ENCODE measurements at places on chromosomes 16 and 17. TPM values are rescaled to one million over a fixed set of nuclear protein-coding genes. Genes with fewer than 3 reads are reported as not detected.

Gene SLC38A8
- not detected for total RNA-seq

Gene OTOP2
- not detected for total RNA-seq

Gene CDR2L
- 69.2 TPM for total RNA-seq

Gene LSM12
- 42.2 TPM for total RNA-seq

Gene SEZ6
- total RNA-seq = not detected

Gene SKAP1
- 11.9 TPM for total RNA-seq

DNA sequence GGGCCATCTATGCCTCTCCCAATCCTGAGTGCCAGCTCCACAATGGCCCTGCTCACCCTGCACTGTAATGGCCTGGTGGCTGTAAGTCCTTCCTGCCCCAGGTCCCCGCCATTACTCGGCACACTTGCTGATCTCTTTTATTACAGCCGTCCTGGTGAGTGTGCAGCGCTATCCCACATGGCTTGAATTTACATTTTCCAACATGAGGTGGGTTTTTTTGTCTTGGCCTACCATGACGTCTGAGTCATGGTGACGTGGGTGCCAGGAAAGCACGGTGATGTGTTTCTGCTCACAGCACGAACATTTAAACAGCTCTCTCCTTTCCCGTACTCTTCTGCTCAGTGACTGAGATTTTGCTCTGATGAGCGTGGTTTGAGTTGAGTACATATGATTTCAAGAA lies 55.2 kb upstream of the FOXF1 start:
- no peak for DNase-seq

DNA sequence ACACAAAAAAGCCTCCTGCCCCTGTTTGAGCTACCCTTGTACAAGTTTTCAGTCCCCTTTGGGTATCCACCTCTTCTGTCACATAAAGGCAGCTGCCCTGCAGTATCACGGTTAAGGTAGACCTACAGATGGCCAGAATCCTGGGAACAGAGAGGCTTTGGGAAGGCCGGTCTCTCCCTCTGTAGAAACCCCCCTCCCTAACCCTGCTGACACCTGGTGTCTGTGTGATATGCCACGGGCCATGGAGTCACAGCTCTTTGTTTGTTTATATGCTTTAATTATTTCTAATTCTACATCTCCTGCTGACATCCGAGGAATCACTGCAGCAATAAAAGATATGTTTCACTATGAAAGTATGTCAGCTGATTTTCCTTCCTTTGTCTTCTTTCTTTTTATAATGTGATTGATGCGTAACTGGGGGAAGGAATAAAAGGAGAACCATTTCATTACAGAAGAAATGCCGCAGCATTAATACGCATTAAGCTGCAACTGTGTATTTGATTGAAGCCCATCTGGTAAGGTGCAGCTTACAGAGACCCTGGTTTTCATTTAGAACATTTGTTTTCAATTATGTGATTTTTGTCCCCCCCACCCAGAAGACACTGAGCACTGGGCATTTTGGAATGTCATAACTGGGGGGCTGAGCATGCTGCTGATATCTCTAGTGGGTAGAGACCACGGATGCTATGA lies 142.1 kb downstream of the SLC39A11 start:
- no peak for DNase-seq

DNA sequence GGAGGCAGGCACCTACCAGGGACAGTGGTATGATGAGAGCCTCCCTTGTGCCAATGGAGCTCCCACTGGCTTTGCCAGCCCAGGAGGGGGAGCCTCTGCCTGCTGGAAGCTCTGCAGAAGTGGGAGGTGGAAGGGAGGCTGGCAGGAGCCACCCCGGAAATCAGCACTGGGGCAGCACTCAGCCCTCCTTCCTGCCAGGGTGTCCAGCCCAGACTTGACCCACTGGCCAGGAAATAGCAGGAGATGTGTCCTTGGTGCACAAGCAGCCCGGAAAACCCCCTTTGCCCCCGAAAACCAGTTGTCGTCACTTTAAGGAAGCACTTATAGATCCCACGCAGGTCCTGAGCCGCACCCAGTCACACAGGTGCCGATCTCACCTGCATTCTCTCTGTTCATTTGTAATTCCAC lies 49.3 kb upstream of the CACNG4 start:
- peak; percentile 11 for DNase-seq

DNA sequence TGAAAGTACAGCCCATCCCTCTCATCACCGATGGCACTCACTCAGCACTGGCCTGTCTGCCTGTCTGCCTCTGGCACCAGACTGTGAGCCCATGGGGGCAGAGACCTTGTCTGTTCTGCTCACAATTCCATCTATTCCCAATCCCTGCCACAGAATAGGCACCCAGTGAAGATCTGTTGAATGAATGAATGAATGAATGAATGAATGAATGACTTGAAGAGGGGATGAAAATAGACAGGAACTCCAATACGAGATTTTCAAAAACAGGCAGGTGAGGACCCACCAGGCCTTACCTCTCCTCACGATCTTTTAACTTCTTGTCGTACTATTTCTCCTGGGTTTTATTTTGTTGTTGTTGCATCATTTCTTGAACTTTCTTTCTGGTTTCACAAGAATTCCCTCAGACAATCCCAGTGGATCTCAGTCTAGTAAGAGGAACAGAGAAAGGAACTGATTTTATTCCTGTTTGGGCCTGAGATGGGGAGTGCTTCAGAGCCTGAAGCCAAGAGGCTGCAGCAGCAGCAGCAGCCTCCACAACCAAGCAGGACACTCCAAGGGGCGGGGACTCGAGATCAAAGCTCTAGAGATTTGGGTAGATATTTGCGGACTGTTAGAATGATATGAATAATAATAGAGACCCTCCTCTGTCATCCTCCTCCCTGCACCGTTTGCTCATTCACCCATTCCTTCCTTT lies 17.7 kb downstream of the KRT9 start:
- no peak for DNase-seq

- peak; percentile 52 for DNase-seq
Measured at GRCh38 chr16:69610356-69610755, 44.6 kb downstream of the NFAT5 start.

DNA sequence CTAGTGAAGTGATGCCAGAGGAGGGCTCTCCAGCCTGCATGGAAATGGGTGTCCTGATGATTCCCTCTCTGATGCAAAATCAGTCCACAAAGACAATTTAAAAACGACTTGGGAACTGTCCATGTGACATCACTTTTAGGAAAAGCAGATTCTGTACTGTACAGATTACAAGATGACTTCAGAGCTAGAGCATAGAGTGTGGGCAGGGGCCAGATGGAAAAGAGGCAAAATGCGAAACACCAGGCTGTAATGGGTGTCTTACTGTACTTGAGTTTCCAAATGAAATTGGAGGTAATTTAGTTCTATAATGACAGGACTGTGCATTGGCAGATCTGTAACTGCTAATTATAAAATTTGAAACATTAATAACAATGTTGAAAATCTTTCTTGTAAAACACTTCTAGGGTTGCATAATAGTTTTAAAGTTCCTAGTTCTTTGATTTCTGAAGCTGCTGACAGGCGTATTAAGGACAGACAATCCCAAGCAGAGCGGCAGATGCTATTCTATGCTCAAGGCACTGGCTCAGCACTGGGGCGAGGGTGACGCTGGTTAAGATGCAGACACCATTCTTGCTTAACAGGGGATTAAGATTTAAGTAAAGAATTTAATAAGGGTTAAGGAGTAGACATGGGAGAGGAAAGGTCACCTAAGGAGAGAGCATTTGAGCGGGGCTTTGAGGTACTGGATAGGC lies 29.6 kb downstream of the OGFOD1 start:
- DNase-seq = no peak

- no peak for DNase-seq
Measured at GRCh38 chr17:64004903-64005733, 7.0 kb downstream of the PRR29 start.

GRCh38 chr17:81217491-81217890 lies 5.3 kb downstream of the CEP131 start:
- DNase-seq = no peak

GRCh38 chr16:5032748-5033167 lies 977 bp downstream of the NAGPA start:
- no peak for DNase-seq

DNA sequence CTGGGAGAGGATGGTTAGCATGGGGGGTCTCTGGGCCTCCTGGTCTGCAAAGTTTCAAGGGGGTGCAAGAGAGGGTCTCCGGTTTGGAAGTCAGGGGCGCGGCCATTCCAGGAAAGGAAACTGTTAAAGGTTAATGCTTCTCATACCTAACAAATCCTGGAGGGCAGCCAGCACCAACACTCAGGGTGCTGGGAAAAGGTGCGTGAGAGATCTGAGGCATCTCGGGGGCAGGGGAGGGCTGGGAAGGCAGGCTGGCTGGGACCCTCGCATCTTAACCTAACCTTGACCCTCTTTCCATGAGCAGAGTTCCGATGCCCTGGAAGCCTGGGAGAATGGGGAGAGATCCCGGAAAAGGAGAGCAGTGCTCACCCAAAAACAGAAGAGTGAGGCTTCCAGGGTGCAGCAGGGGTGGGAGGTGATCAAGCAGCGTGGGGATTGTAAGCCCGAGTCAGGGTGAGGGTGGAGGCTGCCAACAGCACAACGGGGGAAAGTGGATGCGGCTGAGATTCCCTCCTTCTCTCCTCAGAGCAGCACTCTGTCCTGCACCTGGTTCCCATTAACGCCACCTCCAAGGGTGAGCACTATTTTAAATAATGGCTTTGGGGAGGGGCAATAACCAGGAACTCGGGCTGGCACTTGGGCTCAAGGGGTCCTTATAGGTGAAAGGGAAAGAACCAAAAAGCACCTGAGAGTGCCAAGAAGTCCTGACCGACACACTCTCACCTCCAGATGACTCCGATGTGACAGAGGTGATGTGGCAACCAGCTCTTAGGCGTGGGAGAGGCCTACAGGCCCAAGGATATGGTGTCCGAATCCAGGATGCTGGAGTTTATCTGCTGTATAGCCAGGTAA lies 996 bp downstream of the TNFSF13 start:
- DNase-seq = no peak

GRCh38 chr17:59972778-59973177 lies 8.2 kb upstream of the RNFT1 start:
- no peak for DNase-seq

- no peak for DNase-seq
Measured at GRCh38 chr17:2809337-2809736, 13.1 kb downstream of the RAP1GAP2 start.

DNA sequence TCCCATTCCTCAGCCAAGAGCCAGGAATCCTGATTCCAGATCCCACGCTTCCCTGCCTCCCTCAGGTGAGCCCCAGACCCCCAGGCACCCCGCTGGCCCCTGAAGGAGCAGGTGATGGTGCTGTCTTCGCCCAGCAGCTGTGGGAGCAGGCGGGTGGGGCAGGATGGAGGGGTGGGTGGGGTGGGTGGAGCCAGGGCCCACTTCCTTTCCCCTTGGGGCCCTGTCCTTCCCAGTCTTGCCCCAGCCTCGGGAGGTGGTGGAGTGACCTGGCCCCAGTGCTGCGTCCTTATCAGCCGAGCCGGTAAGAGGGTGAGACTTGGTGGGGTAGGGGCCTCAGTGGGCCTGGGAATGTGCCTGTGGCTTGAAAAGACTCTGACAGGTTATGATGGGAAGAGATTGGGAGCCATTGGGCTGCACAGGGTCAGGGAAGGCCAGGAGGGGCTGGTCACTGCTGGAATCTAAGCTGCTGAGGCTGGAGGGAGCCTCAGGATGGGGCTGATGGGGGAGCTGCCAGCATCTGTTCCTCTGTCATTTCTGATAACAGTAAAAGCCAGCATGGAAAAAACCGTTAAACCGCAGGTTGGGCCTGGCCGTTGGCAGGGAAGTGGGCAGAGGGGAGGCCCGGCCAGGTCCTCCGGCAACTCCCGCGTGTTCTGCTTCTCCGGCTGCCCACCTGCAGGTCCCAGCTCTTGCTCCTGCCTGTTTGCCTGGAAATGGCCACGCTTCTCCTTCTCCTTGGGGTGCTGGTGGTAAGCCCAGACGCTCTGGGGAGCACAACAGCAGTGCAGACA lies at the start of gene SPN:
TSS of gene SPN (plus strand) at position 232 of the 791 bp plus-strand sequence. CDS start at position 714, 482 bp downstream.
- DNase-seq = no peak

- peak; percentile 37 for DNase-seq
Measured at GRCh38 chr17:2025622-2026309, 632 bp upstream of the RTN4RL1 start.

GRCh38 chr17:45848868-45849535 lies 4.3 kb downstream of the SPPL2C start:
- no peak for DNase-seq

DNA sequence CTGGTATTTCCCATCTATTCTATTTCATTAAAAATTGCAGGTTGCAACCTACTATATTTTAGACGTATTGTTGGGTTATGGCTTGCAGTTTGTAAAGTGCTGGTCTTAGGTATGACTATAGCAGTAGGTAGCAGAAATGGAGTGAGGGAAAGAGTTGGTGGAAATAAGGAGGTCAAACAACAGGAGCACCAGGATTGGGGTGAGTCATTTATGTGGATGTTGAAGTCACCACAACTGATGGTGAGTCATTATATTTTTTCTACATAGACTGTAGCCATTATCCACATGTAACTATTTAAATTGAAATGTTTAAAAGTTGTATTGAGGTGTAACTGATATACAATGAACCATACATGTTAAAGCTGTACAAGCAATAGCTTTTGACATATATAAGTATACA lies 25.0 kb upstream of the HS3ST3A1 start:
- DNase-seq = peak; percentile 51

DNA sequence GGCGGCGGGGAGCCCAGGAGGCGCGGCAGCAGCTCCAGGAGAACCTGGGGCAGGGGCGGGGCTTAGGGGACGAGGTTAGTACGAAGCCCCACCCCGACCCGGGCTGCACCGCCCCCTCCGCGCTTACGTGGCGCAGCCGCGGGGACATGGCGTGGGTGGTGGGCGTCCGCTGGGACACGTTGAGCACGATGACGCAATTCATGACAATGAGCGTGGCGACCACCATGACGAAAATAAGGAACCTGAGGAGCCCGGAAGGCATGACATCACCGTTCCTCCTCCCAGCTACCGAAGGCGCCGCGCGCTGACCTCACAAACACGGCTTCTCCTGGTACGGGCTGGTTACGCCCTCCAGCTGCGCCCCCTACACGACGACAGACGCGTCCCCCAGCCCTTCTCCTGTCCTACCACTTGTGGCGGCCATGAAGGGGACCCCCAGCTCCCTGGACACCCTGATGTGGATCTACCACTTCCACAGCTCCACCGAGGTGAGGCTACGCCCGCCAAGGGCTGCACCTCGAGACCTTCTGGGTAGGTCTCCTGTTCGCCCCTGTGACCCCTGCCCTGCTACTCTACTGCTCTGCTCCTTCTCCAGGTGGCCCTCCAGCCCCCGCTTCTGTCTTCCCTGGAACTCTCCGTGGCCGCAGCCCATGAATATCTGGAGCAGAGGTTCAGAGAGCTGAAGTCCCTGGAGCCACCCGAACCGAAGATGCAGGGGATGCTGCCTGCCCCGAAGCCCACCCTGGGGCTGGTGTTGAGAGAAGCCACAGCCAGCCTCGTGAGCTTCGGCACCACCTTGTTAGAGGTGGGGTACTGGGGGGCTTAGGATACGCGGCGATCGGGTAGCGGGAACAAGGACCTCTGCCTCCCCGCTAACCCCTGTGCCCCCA lies at the start of gene C17orf107:
TSS of gene C17orf107 (plus strand) at position 196 of the 890 bp plus-strand sequence. CDS start at position 423, 227 bp downstream.
- DNase-seq = peak; percentile 53

Data from renal cortical epithelial cell (primary cell).